ENCODE measurements at places on chromosomes 1 and 21.

- DNase-seq: peak; percentile 41
These were observed 247.0 kb downstream of the USP25 start for GRCh38 chr21:15976807-15977206.

DNA sequence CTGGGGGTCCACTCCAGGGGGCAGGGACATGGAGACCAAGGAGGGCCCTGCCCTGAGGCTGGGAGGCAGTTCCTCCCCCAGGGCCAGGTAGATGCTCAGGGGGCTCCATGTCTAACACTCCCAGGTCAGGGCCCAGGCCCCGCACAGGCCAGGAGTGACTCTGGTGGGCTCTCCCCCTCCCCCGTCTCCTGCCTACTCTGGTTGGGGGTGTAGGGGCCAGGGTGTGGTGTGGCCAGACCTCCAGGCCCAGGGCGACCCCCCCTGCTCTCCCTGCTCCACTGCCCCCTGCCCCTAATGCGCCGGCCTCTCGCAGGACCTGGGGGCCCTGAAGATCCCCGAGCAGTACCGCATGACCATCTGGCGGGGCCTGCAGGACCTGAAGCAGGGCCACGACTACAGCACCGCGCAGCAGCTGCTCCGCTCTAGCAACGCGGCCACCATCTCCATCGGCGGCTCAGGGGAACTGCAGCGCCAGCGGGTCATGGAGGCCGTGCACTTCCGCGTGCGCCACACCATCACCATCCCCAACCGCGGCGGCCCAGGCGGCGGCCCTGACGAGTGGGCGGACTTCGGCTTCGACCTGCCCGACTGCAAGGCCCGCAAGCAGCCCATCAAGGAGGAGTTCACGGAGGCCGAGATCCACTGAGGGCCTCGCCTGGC lies 19.7 kb upstream of the CCDC27 start:
- no peak for DNase-seq

- DNase-seq: peak; percentile 40
These were observed 14.3 kb downstream of the KCNC4 start for GRCh38 chr1:110224240-110224995.

- DNase-seq: no peak
These were observed 11.8 kb upstream of the PDIK1L start for GRCh38 chr1:26099780-26100179.

DNA sequence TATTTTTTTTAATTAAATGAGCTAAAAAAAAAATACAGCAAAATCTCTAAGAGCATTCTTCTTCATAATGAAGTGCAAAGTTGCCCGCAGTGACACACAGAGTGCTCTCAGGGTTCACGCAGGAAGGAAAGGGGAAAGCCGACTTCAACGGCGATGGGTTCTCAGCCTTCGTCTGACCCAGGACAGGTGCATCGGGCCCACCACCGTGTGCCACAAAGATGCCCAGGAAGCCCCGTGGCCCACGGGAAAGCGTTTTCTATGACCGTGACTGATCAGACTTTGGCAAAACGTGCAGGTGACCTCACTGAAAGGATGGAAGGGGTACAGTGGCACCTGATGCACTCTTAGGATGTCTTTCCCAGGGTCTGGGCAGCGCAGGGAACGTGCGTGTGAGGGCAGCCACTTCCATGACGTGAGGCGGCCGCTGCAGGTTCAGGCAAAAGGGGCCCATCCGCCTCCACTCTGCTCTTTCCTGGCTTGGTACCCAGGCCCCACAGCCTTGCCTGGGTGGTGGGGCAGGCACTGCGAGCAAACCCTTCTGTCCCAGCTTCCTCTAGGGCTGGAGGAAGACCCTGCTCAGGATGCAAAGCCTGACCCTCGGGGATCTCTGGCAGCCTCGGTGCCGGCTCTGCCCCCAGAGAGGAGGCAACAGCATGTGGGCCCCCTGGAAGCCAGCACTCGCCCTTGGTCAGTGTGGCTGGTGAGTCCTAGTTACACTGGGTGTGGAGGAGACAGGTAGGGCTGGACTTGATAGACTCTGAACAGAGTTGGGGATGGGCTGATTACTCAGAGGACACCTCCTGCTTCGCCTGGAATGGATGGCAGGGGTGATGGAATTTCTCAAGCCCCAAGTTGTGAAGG lies 8.3 kb downstream of the LRRC47 start:
- DNase-seq: no peak

DNA sequence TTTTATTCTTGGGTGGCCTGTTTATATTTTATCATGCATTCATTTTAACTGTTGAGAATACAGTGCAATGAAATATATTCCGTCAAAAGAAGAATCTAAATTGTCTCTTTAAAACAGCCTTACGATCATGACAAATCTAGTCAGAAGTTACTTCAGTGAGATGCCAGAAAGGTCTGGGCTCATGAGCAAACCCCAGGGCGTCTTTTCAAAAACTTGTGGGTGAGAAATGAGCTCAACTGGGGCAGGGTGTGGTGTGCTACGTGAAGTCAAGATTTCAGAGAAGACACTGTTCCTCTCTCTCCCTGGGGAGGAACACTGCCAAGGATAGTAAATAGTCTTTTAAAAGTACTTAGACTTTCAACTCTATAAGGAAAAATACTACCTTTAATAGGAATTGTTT lies 13.4 kb upstream of the UAP1 start:
- no peak for DNase-seq

DNA sequence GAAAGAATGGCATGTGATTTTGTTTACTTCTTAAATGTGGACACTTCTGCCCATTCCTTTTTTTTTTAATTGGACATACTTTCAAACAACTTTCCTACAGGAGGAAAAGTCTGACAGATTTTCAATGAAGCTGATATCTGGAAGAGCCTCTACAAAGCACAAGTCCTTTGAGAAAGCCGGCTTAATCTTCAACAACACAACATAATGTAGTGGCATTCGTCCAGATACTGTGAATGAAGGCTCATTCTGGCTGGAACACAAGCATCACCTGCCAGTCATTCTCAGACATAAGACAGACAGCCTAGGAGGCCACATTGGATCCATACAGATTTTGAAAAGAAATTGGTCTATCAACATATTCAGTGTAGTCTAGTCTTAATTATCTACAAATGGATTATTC lies 4.9 kb downstream of the OTUD7B start:
- DNase-seq: no peak

All from T47D (cell line).